ENCODE measurements at places on chromosomes 12 and 14.

GRCh38 chr12:107651571-107652449, 33.8 kb upstream of the PWP1 start:
- DNase-seq, result no peak

- DNase-seq, result no peak
Observed at GRCh38 chr12:100427078-100427477, 46.6 kb upstream of the NR1H4 start.

GRCh38 chr12:50222275-50222783, 55.2 kb upstream of the CERS5 start:
- DNase-seq, result peak; percentile 43

DNA sequence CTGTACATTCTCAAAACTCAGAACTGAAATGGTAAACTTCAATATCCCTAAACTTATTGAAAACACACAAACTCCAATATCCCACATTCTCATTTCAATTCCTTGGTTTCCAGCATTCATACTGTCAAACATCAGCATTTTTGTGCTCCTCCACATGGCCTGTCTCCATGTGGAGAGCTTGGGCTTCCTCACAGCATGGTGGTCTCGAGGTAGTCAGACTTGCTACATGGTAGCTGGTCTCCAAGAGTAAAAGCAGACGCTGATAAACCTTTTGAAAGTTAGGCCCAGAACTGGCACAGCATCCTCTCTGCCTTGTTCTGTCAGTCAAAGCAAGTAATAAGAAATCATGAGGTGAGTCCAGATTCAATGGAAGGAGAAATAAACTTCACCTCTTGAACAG, 70.5 kb downstream of the VCPKMT start:
- no peak for DNase-seq

DNA sequence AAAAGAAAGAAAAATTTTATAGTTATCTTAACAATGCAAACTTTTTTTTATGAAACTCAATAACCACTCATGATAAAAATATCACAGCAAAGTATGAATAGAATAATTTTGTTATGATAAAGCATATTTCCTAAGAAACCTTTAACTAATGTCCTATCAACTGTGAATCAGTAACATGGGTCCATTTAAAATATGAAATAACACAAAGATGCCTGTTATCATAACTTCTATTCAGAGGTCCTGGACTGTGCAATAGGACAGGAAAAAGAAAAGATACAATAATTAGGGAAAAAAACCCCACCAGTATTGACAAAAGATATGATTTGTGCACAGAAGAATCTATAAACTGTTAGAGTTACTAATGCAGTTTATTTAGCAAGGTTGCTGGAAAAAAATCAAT, 245.4 kb downstream of the FOXN3 start:
- DNase-seq, result no peak

DNA sequence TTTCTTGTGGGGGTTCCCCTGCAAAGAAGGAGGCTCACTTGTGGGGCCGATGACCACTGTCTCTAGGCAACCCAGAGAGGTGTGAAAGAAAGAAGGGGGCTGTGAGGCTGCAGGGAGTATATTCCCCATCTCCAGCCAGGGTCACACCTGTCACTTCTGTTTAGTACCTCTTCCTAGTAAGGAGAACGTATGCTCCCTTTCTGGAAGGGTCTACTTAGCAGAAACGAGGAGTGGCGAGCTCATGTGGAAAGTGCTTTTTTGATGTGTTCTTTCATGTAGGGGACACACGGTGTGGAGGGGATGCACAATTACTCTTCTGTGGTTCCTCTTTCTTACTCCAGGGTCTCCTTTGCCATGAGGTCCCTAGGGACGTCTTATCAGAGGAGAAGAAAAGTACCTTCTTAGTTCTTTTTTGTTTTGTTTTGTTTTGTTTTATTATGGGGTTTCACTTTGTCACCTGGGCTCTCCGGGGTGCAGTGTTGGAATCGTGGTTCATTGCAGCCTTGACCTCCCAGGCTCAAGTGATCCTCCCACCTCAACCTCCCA, 58.3 kb downstream of the PRKCH start:
- no peak for DNase-seq

DNA sequence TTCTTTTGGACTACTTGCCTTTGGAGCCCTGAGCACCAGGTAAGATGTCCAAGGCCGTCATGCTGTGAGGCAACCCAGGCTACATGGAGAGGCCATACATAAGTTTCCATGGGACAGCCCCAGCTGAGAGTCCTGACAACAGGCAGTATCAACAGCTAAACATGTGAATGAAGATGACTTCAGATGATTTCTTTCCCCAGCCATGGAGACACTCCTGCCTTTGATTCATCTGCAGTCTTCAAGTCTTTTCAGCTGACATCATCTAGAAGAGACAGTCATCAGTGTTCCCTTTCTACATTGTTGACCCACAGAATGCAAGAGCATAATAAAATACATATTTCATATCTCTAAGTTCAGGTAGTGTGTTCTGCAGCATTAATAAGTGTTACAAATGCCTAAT, 398.7 kb downstream of the BTG1 start:
- DNase-seq, result no peak

GRCh38 chr14:76531821-76532318, 155.9 kb downstream of the ESRRB start:
- no peak for DNase-seq

- no peak for DNase-seq
Observed at GRCh38 chr12:51771008-51771407, 77.5 kb downstream of the FIGNL2 start.

DNA sequence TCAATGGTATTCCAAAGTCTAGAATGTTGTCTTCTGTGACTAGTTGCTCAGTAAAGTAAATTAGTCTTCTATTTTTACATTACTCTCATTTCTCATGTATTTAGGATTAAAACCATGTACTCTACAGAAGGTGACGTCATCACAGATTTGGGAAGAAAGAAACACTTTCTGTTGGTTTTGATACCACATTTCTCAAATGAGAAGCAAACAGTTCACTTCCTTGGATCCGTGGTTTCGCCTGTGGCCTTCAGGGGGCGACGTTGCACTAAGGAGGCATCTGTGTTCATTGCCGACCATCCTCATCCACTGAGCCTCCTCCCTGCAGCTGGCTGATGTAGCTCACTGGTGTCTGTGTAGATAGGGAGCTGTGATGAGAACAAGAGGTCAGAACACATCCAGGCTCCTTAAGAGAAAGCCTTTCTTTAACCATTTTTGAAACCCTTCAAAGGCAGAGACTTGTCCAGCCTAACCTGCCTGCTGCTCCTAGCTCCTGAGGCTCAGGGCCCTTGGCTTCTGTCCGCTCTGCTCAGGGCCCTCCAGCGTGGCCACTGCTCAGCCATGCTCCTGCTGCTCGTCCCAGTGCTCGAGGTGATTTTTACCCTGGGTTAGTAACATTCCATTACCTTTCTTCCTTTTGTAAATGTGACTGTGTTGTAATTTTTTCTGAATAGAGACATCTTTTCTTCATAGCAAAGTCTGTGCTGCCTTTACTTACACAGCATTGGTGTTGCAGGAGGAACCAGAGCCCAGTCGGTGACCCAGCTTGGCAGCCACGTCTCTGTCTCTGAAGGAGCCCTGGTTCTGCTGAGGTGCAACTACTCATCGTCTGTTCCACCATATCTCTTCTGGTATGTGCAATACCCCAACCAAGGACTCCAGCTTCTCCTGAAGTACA, 220.6 kb upstream of the OR4E1 start:
- DNase-seq, result no peak

DNA sequence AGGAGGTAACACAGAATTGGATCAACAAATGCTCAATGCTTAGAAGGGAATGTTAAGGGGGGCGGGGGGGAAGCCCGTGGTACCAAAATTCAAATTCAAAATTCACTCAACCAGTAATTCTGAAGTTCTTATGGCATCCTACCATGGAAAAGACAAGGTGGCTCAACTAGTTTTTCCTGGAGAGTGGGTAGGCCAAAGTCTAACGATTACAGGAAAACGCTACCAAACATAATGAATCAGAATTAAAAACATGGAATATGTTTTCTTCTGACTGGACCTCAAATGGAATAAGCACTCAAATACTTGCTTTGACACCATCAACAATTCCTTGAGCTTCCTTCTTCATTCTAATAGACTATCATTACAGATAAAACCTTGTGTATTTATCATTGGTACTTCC, 2.3 kb downstream of the NACA start:
- no peak for DNase-seq

DNA sequence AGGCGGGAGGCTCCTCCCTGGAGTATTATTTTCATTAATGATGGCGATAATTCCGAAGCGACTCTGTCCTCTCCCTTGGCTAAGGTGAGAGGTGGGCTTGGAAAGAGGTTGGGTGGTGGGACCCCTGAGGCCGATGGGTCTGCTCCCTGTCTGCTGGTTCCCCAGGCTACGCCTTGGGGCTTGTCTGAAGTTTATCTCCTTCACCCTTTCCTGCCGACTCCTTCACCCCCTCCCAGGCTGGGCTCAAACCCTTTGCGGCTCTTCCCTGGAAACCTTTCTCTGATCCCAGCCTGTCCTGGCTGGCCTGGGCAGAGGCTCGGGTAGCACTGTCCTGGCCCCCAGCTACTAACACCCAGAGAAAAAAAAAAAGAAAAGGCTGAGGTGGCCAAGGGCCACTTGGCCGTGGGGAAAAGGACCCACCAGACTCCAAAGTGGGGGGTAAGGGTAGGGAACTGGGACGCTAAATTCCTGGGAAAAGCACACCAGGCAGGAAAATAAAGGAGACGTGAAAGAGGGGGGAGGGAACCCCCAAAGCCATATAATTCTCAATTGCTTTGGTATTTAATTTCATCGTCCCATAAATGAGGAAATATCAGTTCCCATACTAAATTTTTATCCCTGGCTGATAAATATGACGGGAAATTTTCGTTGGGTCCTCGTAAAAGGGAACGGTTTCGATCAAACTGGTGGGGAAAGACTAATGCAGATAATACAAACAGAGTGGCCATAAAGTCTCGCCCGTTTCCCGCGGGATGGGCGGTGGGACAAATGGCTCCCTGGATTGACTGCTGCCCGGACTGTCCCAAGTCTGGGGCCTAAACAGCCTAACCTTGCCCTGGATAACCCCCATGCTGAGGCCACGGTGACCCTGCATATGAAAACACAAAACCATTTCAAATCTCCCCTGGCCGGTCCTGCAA, 2.0 kb upstream of the HOXC10 start:
- DNase-seq, result no peak

DNA sequence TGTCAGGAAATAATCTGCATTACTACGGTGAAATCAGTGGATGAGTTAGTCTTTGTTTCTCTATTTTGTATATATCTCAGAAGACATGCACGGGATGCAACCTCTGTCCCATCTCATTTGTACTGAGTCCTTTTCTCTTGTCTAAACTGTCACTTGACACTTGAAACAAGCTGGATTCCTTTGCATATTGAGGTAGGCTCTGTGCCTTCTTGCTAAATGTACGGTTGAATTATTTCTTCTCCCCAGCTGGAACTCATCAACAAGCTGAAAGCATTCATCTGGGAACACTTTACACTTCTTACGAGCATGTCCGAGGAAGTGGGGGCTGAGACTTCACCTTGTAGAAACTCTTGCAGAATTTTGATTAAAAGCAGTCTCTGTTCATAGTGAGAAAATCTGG, 119.5 kb downstream of the VEZT start:
- DNase-seq, result no peak

DNA sequence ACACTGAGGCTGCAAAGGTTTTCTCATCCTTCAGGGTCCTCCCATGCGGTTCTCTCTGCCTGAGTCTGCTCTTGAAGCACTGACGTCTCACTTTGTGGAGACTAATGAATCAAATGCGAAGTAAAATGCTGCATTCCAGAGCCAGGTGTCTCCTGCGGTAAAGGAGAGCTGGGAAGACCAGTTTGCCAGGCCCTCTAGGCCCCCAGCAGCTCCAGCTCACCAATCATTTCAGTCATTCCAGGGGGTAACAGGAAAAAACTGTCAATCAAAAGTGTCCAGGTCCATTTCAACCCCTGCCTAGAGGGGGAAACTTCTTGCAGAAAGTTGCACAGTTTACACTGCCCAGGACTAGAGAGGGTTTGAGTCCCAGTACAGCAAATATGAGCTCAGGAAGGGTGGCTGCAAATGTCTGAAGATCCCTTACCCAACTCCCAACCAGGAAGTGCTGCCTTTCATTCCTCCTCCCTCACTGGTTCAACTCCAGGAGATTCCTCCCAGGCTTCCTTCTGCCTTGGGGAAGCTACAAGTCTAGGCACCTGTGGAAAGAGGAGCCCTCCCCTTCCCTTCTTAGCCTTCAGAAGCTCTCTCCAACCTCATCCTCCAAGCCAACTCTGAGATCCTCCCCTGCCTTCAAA, 2.7 kb upstream of the NXPH4 start:
- DNase-seq, result no peak

- no peak for DNase-seq
Observed at GRCh38 chr14:31228533-31228932, 20.9 kb upstream of the HECTD1 start.

DNA sequence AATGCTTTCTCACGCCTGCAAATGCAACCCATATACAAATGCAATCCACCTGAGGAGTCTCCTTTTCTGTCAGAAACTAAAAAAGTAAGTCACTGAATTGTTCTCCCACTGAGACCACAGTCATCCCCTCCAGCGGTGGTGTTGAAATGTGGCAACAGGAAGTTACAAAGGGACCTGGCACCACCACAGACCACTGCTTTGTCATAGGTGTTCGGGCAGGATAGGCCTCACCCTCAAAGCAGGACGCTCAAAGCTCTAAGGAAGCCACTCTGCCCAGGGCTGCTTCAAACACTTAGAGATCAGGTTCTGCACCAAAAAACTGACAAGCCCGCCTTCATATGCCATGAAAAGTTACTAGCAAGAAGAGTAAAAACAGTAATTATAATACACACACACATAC, 11.3 kb downstream of the PHLDA1 start:
- DNase-seq, result no peak

- DNase-seq, result no peak
Observed at GRCh38 chr12:43245947-43246346, 306.1 kb downstream of the ADAMTS20 start.

DNA sequence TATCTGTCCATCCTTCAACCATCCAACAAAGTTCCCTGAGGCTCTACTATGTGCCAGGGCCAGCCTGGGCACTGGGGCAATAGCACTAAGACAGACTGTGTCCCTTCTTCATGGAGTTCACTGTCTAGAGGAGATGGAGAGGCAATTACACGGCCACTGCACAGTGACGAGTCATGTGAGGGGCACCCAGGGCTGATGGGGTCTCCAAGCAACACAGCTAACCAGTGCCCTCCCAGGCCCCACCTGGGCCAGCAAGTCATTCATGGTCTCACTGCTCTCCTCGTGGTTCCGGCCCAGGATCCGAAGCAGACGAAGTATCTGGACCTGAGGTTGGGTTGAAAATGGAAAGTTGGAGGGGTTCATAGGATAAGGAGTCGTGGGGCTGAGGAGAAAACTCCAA, 2.7 kb downstream of the AP1G2 start:
- DNase-seq, result no peak

GRCh38 chr12:82522762-82523161, 163.9 kb upstream of the TMTC2 start:
- DNase-seq, result no peak

GRCh38 chr12:91172096-91172495, 10.5 kb downstream of the DCN start:
- DNase-seq, result no peak

GRCh38 chr12:116157845-116158267, 119.6 kb downstream of the MED13L start:
- no peak for DNase-seq

DNA sequence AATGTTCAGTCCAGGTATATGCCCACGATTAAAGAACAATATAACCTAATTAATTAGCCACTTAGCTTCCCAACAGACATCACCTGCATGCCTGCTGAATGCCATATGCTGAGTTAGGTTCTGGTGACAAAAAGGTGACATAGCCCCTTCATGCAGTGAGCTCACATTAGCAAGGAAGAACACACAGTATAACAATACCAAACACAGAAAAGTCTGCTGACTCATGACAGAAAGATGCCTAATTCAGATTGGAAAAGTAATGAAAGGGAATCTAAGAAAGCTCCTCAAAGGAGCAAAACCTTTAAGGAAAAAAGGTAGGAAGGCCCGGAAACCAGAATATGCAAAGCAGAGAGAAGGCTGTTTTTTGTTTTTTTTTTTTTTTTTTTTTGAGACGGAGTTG, 59.0 kb downstream of the FERMT2 start:
- no peak for DNase-seq
